Cardiac septum (tissue), 1 donor: ENCODE measurements at places on chromosomes 4 and X. TPM values are rescaled to one million over a fixed set of nuclear protein-coding genes. Genes with fewer than 3 reads are reported as not detected.

GRCh38 chrX:70043685-70044084 lies 6.1 kb downstream of the AWAT2 start:
- DNase-seq: no peak

The NKAP gene
- total RNA-seq: 4.8 TPM

DNA sequence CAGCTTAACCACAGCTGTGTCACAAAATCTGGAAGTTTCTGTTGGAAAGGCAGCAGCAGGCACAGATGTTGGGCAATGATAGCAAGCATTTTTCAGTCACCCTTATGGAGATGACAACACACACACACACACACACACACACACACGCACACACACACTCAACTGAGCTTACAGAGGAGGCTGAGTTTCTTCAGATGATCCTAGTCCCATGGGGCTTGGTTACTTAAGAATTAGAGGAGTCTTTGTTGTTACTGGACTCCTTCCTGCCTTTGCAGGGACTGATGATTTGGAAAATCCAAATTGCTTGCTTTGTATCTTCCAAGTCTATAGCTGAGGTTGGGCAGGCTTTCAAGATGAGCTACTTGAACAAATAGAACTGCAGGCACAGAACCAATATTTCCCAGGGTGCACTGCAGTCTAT lies 740.1 kb upstream of the PITX2 start:
- DNase-seq: no peak

- DNase-seq: no peak
Observed at GRCh38 chrX:21699136-21699535, 41.0 kb upstream of the KLHL34 start.

DNA sequence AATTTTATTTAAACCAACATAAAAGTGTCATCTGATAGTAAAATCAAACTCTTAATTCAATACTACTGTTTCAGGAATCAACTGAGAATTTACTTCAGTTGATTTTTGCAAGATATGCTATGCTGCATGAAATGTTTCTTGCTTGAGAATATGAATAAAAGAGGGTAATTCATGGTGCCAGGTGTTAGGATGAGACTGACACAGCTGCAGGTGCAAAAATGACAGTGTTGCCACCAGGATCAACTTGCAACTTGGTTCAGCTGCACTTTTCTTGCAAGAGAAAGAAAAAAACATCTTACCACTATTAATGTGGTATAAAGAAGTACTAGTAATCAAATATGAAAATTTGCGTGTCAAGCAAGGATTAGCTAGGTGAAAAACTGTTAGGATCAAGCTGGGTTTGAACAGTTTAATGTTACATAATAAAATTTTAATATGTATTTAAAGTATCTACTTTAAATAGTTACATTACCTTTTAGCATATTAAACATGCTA lies 49.7 kb downstream of the CHIC2 start:
- DNase-seq: no peak
